NCI-H460 (cell line): ENCODE measurements at places on chromosomes 16 and 17.
A peak's percentile ranks its signal among the peaks of the same experiment; 100 is the strongest.

GRCh38 chr17:70308618-70309017, 139.3 kb downstream of the KCNJ2 start:
- DNase-seq = no peak

DNA sequence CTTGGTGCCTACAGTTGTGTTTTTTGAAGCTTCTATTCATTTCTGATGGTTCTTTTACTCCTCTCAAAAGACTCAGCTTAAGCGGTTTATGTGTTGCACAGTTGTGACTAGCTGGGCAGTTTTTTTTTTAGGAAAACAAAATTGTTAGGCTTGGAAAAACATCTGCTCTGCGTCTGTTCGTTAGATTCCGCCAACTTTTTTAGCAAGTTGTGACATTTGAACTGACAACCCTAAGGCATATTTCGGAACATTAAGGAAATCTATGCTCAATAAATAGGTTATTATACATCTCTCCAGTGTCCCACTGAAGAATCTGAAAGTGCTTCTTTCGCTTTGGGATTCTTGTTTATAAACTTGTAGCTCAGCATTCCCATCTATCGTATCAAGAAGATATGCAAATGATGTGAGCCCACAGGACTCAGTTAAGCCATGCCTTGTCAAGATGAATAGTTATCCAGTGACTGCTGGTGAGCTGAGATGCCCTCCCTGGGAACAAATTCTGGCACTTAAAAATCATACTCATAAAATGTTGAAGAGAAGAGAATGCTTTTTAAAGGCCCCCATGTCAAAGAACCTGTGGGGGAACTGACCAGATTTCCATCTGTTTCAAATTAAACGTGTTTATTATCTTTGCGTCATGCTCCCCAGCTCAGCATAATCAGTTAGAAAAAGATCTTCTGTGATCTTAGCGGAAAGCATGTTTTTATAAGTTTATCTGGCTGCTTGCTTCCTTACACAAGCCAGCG, 109.0 kb upstream of the FAM20A start:
- no peak for DNase-seq

DNA sequence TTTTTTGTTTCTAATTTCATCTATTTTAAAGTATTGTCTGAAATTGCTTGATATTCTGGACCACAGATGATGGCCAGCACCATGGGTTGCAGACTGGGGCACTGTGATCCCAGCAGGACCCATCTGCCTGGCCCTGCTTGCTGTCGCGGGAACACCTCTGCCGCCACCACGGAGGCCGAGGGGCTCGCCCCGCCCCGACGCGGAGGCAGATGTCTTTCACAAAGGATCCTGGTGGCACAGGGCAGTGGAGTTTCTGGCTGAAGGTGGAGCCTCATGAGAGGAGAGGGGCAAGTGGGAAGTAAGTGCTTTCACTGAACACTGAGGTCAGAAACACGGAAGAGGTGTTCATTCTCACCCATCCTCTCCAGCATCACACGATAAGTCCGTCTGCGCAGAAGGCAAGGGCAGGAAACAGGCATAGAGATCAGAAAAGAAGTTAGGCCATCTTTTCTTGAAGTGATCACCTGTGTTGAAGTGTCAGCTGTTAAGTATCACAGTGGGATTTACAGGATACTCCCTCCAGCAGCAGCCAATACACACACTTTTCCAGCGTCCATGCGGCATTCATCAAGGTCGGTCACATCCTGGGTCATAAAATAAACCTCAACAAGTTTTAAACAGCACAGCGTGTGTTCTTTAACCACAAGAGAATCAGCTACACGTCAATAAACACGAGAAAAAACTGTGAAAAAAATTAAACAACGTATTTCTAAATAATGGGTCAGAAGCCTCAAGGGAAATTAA, 194.5 kb downstream of the RPTOR start:
- no peak for DNase-seq

GRCh38 chr17:58666858-58667267, 25.0 kb downstream of the TEX14 start:
- no peak for DNase-seq

GRCh38 chr16:20866145-20866772, 33.9 kb downstream of the DCUN1D3 start:
- peak; percentile 15 for DNase-seq

GRCh38 chr16:11791144-11791828, 5.8 kb downstream of the ZC3H7A start:
- DNase-seq = no peak

- no peak for DNase-seq
Observed at GRCh38 chr17:75077496-75078283, 10.1 kb upstream of the SLC16A5 start.

DNA sequence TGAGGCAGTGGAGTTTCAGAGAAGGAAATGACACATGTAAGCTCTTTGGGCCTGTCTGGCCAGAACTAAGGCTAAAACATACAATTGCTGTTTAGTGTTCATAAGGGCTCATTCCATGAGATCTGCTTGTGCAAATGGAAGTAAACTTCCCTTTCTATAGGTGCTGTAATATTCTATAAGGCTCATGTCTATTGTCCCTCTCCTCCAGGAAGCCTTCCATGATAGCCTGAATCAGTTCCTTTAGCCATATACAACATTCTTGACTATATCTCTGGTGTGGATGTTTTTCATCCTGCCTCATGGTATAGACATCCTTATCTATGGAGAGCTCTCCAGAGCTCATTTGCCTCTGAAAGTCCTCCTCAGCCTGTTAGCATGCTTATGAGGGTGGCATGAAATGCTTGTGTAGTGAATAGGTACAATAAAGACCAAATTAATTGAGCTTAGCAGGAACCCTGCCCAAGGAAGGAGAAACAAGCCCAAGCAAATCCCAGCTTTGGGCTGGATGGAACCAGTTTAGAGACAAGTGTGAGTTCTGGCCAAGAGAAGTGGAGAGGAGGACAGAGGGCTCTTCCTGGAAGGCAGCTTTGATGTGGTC, 1.6 kb upstream of the ETV4 start:
- no peak for DNase-seq

DNA sequence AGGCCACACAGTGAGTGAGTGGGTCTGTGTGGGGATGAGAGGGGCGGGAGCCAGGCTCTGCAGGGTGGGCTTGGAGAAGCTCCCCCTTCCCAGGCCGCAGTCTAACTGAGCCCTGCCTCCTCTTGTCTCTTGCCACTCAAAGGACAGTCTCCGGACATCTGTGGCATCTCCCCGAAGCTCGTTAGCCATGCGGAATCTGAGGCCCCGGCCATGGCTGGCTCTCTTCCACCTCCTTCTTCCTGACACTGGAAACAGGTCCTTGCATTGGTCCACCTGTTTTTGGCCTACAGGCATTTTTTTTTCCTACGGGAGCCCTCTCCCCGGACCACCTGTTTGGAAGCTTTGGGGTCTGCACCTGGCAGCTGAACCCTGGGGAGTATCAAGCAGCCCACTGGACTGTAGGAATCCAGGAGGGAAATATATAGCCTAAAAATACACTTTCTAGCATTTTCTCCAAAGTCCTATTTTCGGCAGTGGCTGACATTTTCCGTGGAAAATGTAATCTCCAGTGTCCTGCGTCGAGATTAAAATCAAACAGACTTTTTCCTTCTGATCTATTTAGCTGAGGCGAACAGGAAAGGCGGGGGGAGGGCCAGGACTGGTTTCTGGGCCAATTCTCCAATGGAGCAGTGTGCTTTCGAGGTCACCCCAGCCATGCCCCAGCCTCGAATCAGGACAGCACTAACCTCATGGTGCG, 9.1 kb downstream of the ATP2A3 start:
- DNase-seq = no peak

- DNase-seq = no peak
Observed at GRCh38 chr16:5176505-5176904, 78.9 kb upstream of the EEF2KMT start.

- DNase-seq = no peak
Observed at GRCh38 chr17:75240394-75241142, 20.8 kb downstream of the GGA3 start.

GRCh38 chr17:57317079-57317478, 60.8 kb downstream of the MSI2 start:
- DNase-seq = no peak

GRCh38 chr17:43584666-43585102, 38.5 kb upstream of the ETV4 start:
- no peak for DNase-seq

DNA sequence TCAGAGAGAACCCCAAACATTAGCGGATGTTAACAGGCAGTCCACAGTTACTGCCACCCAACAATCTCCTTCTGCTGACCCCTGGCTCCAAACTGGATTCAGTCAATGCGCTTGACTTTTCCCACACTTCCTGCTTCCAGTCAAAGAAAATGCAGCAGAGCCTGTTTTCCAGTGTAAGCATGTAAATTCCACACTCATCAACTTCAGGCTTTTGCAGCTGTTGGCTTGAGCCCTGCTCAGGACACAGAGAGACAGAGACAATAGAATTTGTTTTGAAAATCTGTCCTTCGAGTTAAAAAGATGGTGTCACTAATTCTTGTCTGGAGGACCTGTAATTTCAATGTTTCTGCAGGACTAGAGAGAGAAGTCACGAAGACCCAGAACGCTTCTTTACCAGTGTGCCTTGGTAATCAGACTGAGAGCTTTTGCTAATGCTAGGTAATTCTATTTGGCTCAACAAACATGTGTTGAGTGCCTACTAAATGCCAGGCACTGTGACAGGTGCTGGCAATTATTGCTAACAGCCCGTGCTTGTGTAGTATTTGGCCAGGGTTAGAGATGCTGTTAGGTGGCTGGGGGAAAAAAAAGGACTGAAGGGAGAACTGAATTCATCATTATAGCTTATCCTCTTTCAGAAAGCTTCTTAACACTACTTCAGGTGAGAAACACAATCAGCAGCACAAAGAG, 32.5 kb downstream of the HOXB1 start:
- DNase-seq = no peak

- DNase-seq = no peak
Observed at GRCh38 chr17:2705888-2706795, 5.4 kb downstream of the CLUH start.

- no peak for DNase-seq
Observed at GRCh38 chr16:77402672-77403071, 32.2 kb downstream of the ADAMTS18 start.

DNA sequence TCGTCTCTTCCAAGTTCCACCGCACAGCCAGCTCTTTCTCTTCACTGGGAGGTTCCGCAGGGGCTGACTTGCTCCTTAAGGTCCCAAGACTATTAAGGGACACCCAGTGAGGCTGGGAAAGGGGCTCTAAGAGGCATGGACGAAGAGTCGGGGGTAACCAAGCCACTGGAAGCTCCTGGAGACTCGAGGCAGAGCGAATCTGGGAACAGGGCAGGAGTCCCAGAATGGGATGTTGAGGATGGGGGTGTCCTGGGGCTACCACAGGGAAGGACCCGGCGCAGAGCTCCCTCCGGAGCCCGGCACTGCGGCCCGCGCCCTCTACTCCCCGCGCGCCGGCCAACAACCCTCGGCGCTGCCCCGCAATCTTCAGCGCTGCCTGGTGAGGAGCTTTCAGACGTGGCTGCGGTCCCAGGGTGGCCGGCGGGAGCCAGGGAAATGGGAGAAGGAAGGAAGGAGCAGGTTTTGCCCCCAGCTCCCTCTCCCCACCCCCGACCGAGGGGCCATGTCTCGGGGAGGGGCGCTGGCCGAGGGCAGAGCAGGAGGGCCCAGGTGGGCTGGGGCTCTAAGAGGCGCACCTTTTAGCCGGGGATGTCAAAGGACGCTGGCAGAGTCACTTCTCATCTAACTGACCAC, 581 bp downstream of the CHST5 start:
- no peak for DNase-seq

- no peak for DNase-seq
Observed at GRCh38 chr16:86142801-86143236, 243.9 kb downstream of the IRF8 start.
